ENCODE measurements at places on chromosomes 12 and 14.

GRCh38 chr12:112282920-112283319, 99.3 kb downstream of the HECTD4 start:
- no peak for DNase-seq

DNA sequence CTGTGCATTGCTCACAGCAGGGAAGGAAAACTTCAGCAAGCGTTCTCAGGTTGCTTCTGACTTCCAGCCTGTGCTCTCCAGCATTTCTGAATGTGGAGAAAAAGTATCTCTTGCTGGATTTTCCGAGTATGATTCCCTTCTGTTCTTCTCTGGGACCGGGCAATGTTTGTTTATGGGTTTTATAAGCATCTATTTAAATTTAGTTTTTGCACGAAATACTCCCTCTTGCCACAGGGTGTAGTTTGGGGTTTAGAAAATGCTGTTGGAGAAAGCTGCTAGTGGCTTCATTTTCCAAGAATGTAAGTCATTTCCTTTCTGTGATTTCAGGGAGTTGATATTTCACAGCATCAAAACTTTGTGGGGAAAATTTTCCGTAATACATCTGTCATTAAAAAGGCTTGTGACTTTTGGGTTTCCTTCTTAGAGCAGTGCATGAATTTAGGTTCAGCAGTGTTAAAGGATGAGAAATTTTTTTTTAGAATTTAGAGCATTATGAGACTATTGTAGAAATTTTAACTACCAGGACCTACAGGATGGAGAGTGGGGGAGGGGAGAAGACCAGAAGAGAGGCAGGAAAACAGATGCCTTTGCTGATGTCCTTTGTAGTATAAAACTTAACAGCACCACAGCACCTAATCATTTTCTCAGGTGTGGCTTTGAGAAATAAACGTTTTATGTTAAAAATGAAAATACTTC, 1.5 kb downstream of the FRMD6 start:
- peak; percentile 39 for DNase-seq

GRCh38 chr12:52052468-52053186, 1.4 kb downstream of the NR4A1 start:
- peak; percentile 10 for DNase-seq

DNA sequence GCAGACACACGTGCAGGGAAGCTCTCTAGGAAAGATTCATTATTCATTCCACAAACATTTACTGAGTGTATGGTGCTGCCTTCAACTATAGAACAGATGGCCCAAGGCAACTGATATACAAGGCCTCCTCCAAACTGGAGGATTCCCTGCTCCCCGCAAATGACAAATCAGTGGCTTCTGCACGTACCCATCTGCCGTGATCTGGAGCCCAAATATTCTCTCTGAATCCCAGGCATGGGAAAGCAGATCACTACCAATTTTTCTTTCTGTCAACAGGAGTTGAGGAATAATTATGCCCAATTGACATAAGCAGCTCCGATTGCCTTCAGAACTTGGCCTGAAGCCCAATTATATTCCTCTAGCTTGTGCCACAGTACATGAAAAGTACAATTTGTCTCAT, 174.2 kb upstream of the CCDC196 start:
- DNase-seq = no peak

DNA sequence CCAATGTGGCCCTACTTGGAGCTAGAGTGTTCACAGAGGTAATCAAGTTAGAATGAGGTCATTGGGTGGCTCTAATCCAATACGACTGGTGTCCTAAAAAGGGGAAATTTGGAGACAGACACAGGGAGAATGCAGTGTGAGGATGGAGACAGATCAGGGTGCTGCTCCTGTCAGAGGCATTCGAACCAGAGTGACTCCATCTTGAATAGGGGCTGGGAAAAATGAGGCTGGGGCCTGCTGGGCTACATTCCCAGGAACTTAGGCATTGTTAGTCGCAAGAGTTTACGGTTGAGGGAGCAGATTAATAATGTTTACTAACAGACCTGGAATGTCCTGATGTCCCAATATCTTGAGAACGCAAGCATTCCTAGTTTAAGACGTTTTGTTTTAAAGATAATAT, 20.2 kb downstream of the TNFAIP2 start:
- peak; percentile 39 for DNase-seq

GRCh38 chr12:69984241-69984640, 159.2 kb downstream of the MYRFL start:
- no peak for DNase-seq

GRCh38 chr12:7112041-7112440, 3.0 kb upstream of the C1RL start:
- no peak for DNase-seq

- DNase-seq = no peak
These were observed 84.6 kb downstream of the GALNT9 start for GRCh38 chr12:132244724-132245295.

GRCh38 chr12:107129315-107129930, 36.1 kb upstream of the CRY1 start:
- no peak for DNase-seq

DNA sequence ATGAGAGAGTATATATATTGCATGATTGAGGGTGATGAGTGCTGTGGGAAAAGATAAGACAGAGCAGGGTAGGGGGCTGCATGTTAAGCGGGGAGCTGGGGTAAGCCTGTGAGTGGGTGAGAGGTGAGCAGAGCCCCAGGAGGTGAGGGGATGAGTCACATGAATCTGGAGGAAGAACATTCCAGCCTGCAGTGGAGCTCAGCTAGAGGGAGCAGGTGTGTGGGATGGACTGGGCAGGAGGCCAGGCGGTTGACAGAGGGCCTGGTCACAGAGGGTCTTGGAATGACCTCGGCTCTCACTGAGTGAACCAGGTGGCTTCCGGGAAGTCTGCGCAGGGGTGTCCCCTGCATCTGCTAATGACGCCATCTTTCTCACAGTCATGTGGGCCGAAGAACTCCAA, 44.4 kb downstream of the GIT2 start:
- peak; percentile 38 for DNase-seq

- no peak for DNase-seq
These were observed 99.2 kb downstream of the GCH1 start for GRCh38 chr14:54803396-54803795.

DNA sequence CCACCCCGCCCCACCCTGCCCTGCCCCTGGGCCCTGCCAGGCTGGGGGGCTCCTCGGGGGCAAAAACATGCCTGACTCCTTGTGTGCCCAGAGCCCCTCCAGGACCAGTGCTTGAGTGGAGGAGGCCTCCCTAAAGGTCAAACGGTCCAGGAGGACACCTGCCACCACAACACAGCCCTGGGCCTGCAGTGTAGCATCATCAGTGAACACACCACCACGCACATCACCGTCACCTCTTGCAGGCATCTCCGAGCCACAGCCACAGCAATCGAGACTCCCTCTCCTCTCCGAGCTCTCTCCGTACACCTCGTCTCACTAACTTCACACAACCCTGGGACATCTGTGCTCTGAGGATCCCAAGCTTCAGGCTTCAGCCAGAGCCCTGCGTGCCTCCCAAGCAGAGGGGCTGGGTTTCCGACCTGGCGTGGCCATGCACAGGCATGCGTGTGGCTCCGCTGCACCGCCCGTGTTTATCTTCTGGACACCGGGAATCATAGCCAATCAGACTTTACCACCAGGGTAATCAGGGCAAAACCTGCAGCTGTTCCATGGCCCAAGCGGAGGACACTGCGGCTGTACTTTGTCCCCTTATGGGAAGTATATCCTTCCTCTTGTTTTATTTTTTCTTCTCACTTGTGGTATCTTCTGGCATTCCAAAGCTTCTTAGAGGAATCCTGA, 6.2 kb upstream of the DIO3 start:
- no peak for DNase-seq

DNA sequence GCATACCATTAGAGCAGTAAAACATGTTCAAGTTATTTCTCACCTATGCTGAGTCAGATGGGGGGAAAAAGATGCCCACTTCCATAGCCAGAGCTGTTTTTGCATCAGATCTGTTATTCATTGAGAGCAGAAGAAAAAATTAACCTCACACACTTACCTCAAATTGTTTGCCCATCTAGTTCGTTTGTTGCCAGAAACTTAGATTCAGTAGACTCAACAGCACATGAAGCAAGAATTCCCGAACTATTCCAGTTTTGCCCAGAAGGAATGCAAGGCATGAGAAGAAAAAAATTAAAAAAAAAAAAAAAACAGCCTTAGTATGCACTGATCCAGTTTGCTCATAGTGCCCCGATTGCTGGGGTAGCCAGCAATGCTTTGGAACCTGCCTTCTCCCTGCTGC, 12.4 kb upstream of the DPF3 start:
- peak; percentile 76 for DNase-seq

All from AG20443 (cell line).